Inflammatory macrophage (primary cell): ENCODE measurements at places on chromosomes 12 and 14.

DNA sequence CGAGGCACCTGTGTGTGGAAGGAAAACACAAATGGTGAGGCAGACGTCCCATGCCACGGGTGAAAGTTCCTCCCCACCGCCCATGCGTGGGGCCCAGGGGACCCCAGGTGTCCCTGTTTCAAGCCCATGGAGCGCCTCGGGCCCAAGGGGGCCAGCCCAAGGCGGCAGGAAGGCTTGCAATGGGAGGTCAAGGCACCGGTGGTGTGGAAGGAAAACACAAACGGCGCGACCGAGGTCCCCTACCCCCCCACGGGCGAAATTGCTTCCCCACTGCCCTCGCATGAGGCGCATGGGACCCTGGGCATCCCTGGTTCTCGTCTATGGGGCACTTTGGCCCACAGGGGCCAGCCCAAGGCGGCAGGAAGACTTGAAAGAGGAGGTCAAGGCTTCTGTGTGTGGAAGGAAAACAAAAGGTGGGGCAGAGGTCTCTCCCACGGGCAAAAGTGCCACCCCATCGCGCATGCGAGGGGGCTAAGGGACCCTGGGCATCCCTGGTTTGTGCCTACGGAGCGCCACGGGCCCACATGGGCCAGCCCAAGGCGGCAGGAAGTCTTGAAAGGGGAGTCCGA, 379.4 kb downstream of the ALG10 start:
- no peak for DNase-seq

DNA sequence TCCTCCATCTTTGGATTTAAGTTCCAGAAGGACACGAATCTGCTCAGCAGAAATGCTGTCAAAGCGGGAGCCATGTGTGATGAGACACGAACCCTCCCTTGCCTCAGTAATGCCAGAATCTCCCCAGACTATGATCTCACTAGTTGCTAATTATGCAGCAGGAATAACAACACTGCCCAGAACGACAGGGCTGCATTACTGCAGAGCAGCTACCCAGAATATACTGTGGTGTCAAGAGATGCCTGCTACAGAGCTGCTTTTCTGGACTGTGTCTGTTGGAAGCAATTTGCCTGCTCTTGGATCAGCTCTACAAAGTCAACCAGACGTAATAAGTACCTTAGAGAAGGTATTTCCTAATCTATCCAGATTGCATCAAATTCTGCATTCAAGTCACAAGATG, 5.5 kb downstream of the CSRNP2 start:
- no peak for DNase-seq

DNA sequence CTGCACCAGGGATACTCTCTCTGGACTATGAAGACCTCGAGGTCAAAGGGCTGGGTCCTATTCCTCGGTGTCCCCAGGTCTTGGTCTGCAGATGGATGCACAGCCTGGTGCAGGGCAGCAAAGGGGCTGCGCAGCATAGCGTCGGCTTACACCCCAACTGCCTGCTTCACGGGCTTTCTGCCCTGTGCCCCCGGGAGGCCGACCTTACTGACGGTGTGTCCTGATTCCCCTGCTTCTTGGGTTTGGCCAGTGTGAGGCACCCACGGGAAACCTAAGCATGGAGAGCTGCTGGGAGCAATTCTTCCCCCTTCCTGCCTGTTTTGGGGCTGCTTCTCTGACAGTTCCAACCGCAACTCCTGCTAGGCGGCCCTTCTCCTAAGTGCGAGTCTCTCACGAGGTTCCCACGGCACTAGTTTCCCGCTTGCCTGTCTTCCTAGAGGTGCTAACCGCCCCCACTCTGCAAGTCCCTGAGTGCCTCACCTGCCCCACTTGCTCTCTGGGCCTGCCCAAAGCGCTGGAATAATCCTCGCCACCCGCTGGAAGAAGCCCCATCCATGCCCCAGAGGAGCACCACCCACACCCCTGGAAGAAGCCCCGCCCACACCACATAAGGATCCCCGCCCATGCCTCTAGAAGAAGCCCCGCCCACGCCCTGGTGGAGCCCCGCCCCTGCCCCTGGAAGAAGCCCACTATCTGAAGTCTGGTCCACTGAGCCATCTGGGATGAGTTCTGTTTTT, 54.0 kb downstream of the PRIMA1 start:
- no peak for DNase-seq

DNA sequence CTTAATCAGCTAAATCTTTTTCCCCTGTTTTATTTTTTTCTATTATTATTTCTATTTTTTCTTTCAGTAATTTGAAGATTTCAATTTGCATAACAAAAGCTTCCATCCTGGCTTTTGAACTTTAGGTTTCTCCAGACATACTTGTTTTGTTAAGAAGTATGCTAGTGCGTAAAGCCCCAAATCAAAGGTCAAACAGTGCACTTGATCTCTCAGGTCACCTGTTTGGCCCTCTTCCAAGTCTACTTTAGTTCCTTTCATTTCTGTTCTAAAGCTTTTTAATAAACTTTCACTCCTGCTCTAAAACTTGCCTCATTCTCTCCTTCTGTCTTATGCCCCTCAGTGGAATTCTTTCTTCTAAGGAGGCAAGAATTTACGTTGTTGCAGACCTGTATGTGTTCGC, 54.6 kb upstream of the ATXN7L3B start:
- no peak for DNase-seq

GRCh38 chr12:26422839-26423398, 227.5 kb downstream of the SSPN start:
- DNase-seq: no peak

- no peak for DNase-seq
These were observed 77.4 kb downstream of the KIF26A start for GRCh38 chr14:104215706-104216334.

GRCh38 chr12:50241178-50241577, 42.1 kb downstream of the LIMA1 start:
- DNase-seq: no peak

DNA sequence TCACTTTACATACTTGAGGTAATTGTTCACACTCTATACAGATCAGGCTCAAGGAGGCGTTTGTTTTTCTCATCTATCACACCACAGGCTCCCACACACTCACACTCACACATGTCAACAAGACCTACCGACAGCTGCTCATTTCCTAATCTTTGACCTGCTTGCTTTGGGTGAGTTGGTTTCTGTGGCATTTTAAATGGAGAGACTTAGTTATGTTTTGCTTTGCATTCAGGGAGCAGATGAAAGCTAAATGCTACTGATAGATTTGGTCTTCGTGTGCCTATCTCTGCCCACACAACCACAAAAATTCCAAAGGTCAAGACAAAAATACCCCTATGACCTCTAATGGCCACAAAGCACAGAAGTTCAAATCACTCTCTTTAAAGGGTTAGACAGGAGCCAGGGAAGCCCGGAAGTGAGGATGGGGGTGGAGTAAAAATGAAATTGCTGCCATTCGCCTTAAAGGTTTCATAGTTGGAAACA, 203.5 kb upstream of the G2E3 start:
- DNase-seq: no peak

DNA sequence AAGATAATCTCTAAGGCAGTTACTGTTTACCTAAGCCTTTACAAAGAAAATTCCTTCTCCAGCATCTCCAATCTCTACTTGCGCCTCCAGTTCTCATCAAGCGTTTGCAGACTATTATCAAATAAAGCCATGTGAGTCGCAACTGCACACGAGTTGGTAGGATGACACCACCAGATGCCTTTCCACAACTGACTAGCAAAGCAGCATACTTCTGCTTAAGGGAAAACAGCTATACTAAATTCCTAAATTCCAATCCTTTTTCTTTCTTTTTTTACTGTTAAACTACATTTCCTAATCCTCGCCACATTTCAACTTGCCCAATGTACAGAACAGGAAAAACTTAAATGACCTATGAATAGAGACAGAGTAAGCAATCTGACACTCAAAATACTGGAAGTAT, 166.7 kb downstream of the ITPR2 start:
- DNase-seq: no peak

GRCh38 chr12:54443446-54443845, 24.4 kb upstream of the ITGA5 start:
- DNase-seq: no peak

DNA sequence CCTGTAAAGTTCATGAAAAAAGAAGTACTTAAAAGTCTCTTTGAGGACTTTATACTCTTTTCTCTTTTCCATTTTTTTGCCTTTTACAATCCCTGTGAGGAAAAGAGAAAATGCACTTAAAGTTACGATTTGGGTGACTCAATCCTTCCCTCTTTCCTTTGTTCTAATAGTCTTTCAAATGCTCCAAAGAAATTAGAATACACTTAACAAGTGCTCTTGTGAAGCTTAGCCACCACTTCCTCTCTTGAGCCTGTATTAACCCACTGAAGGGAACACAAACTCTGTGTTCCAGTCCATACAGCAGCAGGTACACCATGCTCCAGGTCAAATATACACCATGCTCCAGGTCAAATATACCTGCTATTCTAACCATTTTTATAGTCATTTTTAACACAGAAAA, 581.1 kb upstream of the MGAT4C start:
- no peak for DNase-seq

DNA sequence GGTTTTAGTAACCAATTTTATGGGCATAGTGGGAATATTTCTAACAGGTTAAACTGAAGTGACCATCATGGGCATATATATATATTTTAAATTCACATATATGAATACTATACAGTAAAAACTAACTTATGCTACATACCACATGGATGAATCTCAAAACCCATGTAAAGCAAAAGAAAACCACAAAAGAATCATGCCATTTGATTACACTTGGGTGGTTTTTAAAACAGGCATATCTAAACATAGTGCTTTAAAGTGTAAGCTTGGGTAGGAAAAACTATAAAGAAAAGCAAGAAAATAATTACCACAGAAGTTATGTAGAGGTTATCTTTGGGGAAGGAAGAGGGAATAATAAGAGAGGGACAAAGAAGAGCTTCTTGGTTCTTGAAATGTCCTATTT, 326.1 kb downstream of the NAV3 start:
- no peak for DNase-seq

- no peak for DNase-seq
These were observed 23.4 kb downstream of the EML1 start for GRCh38 chr14:99816642-99817041.

DNA sequence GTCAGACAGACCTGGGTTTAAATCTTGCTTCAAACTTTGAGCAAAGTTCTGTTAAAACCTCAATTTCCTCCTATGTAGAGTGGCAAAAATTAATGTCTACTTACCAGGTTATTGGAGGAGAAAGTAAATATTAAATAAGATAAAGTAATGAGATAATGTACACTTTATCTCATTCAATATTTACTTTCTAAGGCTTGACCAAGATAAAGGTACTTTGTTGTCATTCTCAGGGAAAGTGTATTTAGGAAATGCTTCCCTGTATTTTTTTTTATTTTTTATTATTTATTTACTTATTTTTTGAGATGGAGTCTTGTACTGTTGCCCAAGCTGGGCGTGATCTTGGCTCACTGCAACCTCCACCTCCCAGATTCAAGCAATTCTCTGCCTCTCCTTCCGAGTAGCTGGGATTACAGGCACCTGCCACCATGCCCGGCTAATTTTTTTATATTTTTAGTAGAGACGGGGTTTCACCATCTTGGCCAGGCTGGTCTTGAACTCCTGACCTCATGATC, 4.7 kb downstream of the FAM161B start:
- no peak for DNase-seq
